Stimulated activated CD8-positive, alpha-beta memory T cell treated with anti-CD3 and anti-CD28 coated beads, Interleukin-7, amount 100 ng/mL, for 48 hours (primary cell): ENCODE measurements at places on chromosomes 7 and 10.

DNA sequence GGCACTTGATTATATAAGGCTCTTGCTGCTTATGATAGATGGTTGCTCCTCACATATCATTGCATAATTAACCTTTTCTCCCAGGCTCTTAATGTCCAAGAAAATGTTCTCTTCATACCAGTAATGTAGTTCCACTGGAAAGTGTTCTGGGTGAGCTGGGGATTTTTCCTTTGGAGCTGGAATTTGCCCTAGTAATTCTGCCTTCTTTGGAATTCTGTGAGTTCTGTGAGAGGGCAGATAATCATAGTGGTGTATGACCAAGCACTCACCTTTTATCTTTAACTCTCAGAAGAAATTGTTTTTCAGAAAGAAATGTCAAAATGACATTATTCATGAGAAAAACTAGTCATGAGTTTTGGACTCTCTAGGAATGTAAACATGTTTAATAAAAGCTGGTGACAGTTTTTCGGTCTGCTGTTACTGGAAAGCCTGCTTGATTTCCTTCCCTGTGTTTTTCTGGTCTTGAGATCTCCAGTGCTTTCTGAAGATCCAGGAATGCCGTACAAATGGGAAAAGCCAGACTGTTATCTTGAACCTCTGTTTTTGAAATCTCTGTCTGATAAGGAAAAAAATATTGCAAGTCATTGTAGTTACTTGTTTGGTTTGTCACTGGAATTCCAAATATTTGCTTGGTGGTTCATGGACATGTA is 148.3 kb upstream of the PRPS1L1 start:
- no peak for DNase-seq

DNA sequence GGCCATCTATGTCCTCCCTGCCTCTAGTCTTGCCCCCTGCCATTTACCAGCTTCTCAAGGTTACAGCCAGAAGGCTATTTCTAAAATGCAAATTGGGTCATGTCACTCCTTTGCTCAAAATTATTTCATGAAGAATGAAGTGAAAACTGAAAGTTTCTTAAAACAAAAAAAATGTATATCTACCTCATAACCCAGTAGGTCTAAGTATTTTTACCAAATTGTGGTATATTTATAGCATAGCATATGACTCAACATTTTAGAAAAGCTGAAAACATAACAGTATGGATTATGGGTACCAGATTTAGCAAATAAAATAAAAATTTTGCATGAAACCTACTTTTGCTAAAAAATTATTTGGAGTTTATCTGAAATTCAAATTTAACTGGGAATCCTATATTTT is 78.4 kb downstream of the SLC16A9 start:
- no peak for DNase-seq

DNA sequence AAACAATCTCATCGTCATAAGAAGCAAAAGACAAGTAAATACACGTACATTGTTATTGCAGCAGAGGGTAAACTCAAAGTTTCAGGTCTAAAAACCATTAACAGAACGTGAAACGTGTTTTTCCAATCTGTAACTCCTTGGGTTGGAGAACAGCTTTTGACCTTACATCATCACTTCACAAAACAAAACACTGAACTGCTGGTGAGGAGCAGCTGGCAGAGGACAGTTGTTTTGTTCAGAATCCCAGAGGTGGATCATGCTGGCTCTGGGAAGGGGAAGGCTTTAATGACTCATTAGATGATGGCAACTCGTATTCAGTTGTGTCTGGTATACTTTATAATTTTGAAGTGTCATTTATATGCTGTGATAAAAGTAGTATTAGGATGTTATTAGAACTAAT is 923.0 kb upstream of the CELF2 start:
- no peak for DNase-seq

- DNase-seq: no peak
These were observed 64.7 kb downstream of the BICC1 start for GRCh38 chr10:58577437-58577777.
